Ascending aorta (tissue), 2 donors: ENCODE measurements at places on chromosomes 3 and 15. TPM values are rescaled to one million over a fixed set of nuclear protein-coding genes. Genes with fewer than 3 reads are reported as not detected.

GRCh38 chr15:36175186-36175740, 404.2 kb upstream of the CDIN1 start:
- H3K4me1 ChIP-seq, result peaks cover 8% of the 10 kb centered on the region
- H3K4me3 ChIP-seq, result no peak overlapping the region
- no peak for DNase-seq
- no peak overlapping the region for H3K27ac ChIP-seq
- no peaks in the 10 kb centered on the region for H3K36me3 ChIP-seq

DNA sequence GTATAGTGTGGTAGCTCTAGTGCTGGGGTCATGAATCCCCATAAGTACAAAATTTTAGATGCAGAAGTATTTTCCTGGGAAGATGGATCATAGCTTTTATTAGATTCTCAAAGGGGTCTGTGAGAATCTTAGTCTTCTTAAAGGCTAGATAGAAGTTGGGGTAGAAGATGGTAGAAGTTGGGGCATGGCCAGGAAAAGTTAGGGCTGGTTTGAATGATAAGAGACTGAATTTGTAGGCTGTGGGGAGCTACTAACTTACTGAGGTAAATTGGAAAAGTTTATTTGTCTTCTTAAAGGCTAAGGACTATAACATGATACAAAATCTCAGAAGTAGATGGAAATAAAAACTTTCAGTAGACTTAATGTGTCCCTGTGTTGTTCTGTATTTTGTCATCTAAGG, 1.6 kb upstream of the UBE2Q2 start:
- no peaks in the 10 kb centered on the region for H3K27me3 ChIP-seq
- DNase-seq, result no peak
- peaks cover 19% of the 10 kb centered on the region for H3K4me1 ChIP-seq
- H3K4me3 ChIP-seq, result no peak overlapping the region

DNA sequence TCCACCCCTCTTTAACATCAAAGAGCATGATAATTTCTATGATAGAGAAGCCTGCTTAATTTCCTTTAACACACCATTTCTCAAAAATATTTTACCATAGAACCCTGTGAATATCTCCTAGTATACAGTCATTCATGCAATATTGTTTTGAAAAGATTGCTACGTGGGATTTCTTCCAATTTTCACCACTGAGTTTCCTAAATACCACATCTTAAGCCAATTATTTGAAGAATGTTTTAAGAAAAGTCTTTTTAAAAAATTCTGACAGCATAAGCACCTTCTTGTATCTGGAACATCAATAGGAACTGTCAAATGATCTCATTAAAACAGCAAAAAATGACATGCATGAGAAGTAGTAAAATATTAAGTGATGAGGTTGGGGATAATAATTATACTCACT, 1126.7 kb downstream of the TUSC7 start:
- H3K27ac ChIP-seq, result no peak overlapping the region
- no peaks in the 10 kb centered on the region for H3K36me3 ChIP-seq
- no peaks in the 10 kb centered on the region for H3K4me1 ChIP-seq
- H3K4me3 ChIP-seq, result no peak overlapping the region

DNA sequence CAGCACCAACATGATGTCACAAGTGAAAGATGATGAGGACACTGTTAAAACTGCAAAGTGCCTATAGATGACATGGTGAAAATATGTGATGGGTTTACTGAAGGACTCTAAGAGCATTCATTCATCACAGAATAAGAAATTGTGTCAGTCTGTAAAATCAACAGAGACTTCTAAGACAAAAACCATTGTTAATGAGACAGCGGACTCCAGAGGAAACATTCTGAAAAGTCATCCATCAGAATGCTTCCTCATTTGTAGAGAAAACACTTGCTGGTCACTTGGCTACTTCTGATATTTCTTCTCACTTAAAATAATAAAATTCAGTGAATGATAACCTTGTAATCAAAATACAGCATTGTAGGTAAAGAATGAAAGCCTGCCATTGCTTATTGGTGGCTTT, 7.3 kb downstream of the PLSCR4 start:
- H3K4me1 ChIP-seq, result peaks cover 7% of the 10 kb centered on the region
- no peaks in the 10 kb centered on the region for H3K36me3 ChIP-seq
- no peaks in the 10 kb centered on the region for H3K27me3 ChIP-seq
- DNase-seq, result no peak

- peaks cover 64% of the 10 kb centered on the region for H3K4me1 ChIP-seq
- no peak overlapping the region for H3K27ac ChIP-seq
- no peak for DNase-seq
- no peaks in the 10 kb centered on the region for H3K27me3 ChIP-seq
Measured at GRCh38 chr15:40090774-40091455, 17.8 kb downstream of the BMF start.

Gene RPP14
- 32.5 TPM for total RNA-seq

GRCh38 chr3:146464005-146464595, 5.3 kb downstream of the PLSCR2 start:
- no peaks in the 10 kb centered on the region for H3K27me3 ChIP-seq
- H3K4me1 ChIP-seq, result no peaks in the 10 kb centered on the region

- H3K27me3 ChIP-seq, result no peaks in the 10 kb centered on the region
- H3K36me3 ChIP-seq, result no peaks in the 10 kb centered on the region
- peaks cover 63% of the 10 kb centered on the region for H3K4me1 ChIP-seq
- peak; percentile 79 for DNase-seq
- no peak overlapping the region for H3K4me3 ChIP-seq
Measured at GRCh38 chr15:40092256-40092978, 16.3 kb downstream of the BMF start.

DNA sequence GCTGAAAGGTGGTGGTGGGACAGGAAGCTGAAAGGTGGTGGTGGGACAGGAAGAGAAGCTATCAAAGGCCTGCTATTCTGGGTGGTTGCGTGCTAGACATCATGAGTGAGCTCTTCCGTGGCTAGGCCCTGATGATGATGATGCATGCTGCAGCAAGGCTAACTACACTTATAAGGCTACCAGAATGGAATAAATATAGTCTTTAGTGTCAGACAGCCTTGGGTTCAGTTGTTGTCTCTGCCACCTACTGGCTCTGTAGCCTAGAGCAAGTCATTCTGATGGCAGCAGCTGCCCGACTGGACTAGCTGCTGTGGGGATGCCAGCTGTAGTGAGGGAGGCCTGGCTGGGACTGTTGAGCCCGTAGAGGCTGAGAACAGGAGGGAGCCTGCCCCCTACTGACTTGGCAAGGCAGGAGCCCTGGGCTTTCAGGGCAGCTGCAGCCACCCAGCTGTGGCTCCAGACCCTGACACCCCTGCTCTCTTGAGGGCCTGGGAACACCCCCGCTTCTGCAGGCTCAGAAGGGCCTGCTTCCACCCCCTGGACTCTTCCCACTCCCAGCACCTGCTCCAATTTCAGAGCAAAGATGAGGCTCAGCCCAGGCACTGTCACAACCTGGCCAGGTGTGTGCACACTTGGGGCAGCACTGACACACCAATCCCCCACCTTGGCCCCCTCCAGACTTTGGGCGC, 21.4 kb upstream of the ZBED2 start:
- no peak overlapping the region for H3K4me3 ChIP-seq
- H3K36me3 ChIP-seq, result no peaks in the 10 kb centered on the region
- no peak overlapping the region for H3K27ac ChIP-seq
- DNase-seq, result no peak

GRCh38 chr3:12963922-12964701, 109.1 kb downstream of the IQSEC1 start:
- peaks cover 73% of the 10 kb centered on the region for H3K4me1 ChIP-seq
- H3K27ac ChIP-seq, result peak overlapping the region; percentile 90
- H3K4me3 ChIP-seq, result peak overlapping the region; percentile 9
- no peak for DNase-seq
- H3K27me3 ChIP-seq, result no peaks in the 10 kb centered on the region

DNA sequence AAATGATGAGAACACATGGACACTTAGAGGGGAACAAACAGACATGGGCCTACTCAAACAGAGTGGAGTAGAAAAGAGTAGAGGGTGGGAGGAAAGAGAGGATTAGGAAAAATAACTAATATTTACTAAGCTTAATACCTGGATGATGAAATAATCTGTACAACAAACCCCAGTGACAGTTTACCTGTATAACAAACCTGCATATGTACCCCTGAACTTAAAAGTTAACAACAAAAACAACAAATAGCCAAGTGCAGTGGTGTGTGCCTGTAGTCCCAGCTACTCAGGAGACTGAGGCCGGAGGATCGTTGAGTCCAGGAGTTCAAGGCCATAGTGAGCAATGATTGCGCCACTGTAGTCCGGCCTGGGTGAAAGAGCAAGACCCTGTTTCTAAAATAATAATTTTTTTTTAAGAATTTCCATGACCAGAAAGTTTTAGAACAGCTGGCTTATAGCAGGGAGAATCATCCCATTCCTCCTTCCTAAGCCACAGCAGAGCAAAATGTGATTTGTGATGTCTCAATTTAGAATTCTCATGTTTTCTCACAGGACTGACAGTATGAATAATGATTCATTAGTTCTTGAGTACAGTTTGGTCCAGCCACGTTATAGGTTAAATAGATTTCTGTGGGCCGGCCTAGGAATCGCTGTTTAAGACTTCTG, 150.0 kb downstream of the ZNF609 start:
- no peaks in the 10 kb centered on the region for H3K27me3 ChIP-seq
- H3K4me3 ChIP-seq, result no peak overlapping the region

Gene RPL14
- total RNA-seq, result 162 TPM

GRCh38 chr3:99529265-99529664, 109.1 kb upstream of the COL8A1 start:
- no peaks in the 10 kb centered on the region for H3K36me3 ChIP-seq
- H3K27ac ChIP-seq, result no peak overlapping the region
- no peak overlapping the region for H3K4me3 ChIP-seq
- H3K4me1 ChIP-seq, result peaks cover 19% of the 10 kb centered on the region

- H3K4me3 ChIP-seq, result no peak overlapping the region
- H3K4me1 ChIP-seq, result no peaks in the 10 kb centered on the region
- no peak overlapping the region for H3K27ac ChIP-seq
- H3K36me3 ChIP-seq, result no peaks in the 10 kb centered on the region
Measured at GRCh38 chr3:156449710-156450574, 105.0 kb downstream of the SSR3 start.

GRCh38 chr15:81948751-81949150, 97.1 kb downstream of the MEX3B start:
- no peak overlapping the region for H3K4me3 ChIP-seq
- H3K4me1 ChIP-seq, result no peaks in the 10 kb centered on the region
- no peaks in the 10 kb centered on the region for H3K36me3 ChIP-seq
- H3K27ac ChIP-seq, result no peak overlapping the region

DNA sequence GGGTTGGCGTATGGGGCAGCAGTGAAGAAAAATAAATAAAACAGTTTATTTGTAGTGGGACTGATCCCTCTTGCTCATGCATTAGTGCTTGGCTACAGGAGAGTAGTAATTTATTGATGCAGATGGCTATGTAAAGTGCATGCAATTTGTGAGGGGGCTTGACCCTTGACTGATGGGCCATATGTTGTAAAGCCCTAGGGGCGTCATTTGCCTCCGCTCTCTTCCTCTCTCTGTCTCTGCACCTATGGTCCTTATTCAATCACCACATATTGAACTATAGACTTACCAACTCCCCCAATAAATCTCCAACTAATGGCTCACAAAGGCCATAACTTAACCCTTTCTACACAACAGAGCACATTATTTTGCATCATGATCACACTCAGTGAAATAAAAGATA, 227.7 kb downstream of the ROBO2 start:
- no peak overlapping the region for H3K4me3 ChIP-seq
- no peaks in the 10 kb centered on the region for H3K27me3 ChIP-seq
- no peak for DNase-seq

Gene CHRD
- total RNA-seq, result 172 TPM

DNA sequence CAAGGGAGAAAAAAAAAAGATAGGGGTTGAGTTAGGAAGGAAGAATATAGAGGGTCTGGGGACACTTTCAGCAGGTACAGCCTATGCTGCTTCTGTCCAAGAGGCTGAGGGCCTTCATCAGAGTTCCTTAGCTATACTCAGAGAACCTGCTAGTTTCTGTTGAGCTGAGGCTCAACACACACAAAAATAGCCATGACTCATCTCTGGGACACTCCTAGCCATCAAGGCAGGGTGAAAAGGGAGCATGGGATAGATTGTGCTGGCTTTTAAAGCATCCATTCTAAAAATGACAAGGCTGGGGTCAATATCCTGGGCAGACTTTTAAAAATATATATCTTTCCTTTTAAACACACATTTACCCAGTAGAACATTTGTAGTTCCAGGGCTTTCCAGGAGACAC, 2.8 kb upstream of the RTP2 start:
- DNase-seq, result no peak
- no peaks in the 10 kb centered on the region for H3K4me1 ChIP-seq
- no peak overlapping the region for H3K4me3 ChIP-seq

DNA sequence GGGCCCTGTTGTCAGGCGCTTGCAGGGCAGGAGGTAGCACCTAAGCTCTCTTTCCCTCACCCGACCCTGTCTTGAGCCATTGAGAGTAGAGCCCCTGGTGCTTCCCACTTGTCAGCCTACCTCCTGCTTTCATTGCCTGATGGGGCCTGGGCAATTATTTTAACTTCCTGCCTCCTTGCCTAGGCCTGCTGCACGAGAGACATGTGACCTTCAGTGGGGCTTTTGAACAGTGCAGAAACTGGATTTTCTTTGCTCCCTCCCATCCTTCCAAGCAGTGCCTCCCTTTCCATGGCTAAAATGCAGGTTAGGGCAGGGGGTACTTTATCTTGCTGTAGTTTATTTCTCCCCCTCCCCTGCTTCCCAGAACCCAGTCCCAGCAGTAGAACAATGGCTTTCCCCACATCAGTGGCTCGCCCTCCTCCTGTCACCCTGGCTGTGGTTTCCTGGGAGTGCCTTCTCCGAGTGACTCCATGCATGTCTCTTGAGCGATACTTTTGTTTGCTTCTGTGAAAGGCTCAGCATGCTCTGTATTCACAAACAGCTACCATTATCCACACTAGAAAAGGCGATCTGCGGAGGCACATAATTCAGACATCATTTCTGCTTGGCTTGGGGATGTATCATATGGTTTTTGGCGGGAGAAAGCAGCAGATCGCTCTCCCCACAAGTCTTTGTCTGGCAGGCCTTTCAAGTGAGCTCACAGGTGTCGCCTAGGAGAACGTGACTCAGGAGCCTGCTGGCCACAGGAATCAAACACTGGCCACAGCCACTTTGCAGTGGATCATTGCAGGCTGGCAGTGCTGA, 24.1 kb downstream of the PDIA5 start:
- peaks cover 34% of the 10 kb centered on the region for H3K4me1 ChIP-seq
- H3K27me3 ChIP-seq, result no peaks in the 10 kb centered on the region
- H3K27ac ChIP-seq, result peak overlapping the region; percentile 54
- no peak for DNase-seq

Gene SAXO2
- not detected for total RNA-seq

DNA sequence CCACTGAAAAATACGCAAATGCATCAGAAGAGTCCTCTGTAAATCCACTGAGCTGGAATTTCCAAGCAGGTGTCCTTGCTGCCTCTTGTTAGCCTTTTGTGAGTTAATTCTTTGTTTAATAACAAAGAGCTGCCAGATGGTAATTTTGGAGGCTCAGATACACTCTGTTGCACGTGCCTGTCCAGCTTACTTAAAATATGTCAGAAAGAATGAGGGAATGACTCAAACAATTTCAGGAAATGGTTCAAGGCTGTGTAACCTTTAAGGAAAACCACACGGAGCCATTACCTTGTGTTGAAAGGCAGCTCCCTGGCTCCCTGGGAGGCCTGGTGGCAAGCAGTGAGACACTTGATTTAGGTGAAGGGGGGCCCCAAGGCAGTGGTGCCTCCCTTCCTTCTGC, 302.2 kb upstream of the CTDSPL start:
- no peak overlapping the region for H3K4me3 ChIP-seq
- peaks cover 18% of the 10 kb centered on the region for H3K4me1 ChIP-seq
- DNase-seq, result peak; percentile 70
- H3K27ac ChIP-seq, result peak overlapping the region; percentile 63
- no peaks in the 10 kb centered on the region for H3K36me3 ChIP-seq
